ENCODE measurements at places on chromosomes 6 and 20. TPM values are rescaled to one million over a fixed set of nuclear protein-coding genes. Genes with fewer than 3 reads are reported as not detected.

Gene ATP6V1G2
- total RNA-seq = 1.6 TPM

Gene PDE10A
- total RNA-seq = 13.0 TPM

Gene GPLD1
- 6.5 TPM for total RNA-seq

Gene SLC22A2
- total RNA-seq = 0.21 TPM

DNA sequence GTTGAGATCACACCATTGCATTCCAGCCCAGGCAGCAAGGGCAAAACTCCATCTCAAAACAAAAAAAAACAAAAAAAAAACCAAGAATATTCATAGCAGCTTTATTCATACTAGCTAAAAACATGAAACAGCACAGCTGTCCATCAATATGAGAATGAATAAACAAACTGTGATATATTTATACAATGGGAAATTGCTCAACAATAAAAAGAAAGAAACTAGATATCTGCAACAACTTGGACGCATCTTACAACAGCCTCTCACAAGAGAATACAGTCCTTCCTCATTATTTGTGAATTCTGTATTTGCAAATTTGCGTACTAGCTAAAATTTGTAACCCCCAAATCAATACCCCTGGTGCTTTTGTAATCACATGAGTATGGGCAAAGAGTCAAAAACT is 28.2 kb upstream of the SPAG4 start:
- no peaks in the 10 kb centered on the region for H3K36me3 ChIP-seq
- no peaks in the 10 kb centered on the region for H3K4me1 ChIP-seq
- H3K27ac ChIP-seq = no peak overlapping the region
- no peaks in the 10 kb centered on the region for H3K27me3 ChIP-seq

DNA sequence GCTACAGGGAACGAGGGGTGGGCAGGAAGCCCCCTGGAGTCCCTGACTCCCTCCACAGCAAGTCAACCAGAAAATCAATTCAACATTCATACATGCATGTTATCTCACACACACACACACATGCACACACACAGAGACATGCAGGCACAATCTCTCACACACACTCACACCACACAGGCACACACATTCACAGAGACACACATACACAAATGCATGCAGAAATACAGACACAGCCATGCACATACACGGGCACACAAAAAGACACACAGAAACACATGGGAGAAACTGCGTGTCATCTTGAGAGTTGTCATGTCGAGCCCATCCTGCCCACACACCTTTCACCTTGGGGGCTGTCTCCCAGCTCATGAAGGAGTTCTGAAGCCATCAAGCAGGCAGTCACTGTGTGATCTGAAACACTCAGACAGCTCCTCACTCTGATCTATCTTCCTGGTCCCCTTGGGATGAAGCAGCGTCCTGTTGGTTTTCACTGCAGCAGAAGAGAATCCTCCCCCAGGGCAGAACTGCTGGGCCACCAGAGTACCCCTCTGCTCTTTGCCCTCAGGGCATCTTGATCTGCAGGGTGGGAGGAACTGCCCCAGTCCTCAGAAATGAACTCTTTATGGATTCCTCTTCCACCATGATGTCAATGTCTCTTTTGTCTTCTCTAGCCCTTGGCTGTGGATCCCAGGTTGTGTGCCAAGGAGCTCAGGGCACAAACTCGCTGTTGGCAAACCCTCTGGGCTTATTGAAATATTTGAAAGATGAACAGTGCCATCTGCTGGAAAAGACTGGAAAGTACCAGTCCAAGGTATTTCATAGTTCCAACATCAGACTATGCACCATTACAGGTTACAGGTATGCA is 8.8 kb downstream of the RAET1L start:
- no peak overlapping the region for H3K4me3 ChIP-seq
- H3K27ac ChIP-seq = no peak overlapping the region
- H3K4me1 ChIP-seq = no peaks in the 10 kb centered on the region
- no peaks in the 10 kb centered on the region for H3K27me3 ChIP-seq
- no peaks in the 10 kb centered on the region for H3K36me3 ChIP-seq

GRCh38 chr6:38527371-38527770 is 112.4 kb downstream of the BTBD9 start:
- H3K27ac ChIP-seq = no peak overlapping the region
- no peaks in the 10 kb centered on the region for H3K36me3 ChIP-seq
- H3K4me3 ChIP-seq = no peak overlapping the region
- H3K4me1 ChIP-seq = no peaks in the 10 kb centered on the region
- DNase-seq = no peak

- no peaks in the 10 kb centered on the region for H3K27me3 ChIP-seq
- no peak for DNase-seq
- H3K27ac ChIP-seq = no peak overlapping the region
- no peak overlapping the region for H3K4me3 ChIP-seq
- H3K4me1 ChIP-seq = no peaks in the 10 kb centered on the region
Observed at GRCh38 chr20:32878820-32879219, 20.1 kb downstream of the EFCAB8 start.

- no peak overlapping the region for H3K4me3 ChIP-seq
- H3K27me3 ChIP-seq = no peaks in the 10 kb centered on the region
- DNase-seq = no peak
- no peak overlapping the region for H3K27ac ChIP-seq
Observed at GRCh38 chr20:5990946-5991345, 40.5 kb downstream of the MCM8 start.

GRCh38 chr6:15675536-15676220 is 12.8 kb upstream of the DTNBP1 start:
- DNase-seq = no peak
- no peaks in the 10 kb centered on the region for H3K4me1 ChIP-seq
- H3K36me3 ChIP-seq = no peaks in the 10 kb centered on the region
- H3K27ac ChIP-seq = peak overlapping the region; percentile 21
- H3K27me3 ChIP-seq = no peaks in the 10 kb centered on the region

- H3K36me3 ChIP-seq = no peaks in the 10 kb centered on the region
- H3K4me3 ChIP-seq = no peak overlapping the region
- no peaks in the 10 kb centered on the region for H3K4me1 ChIP-seq
- H3K27me3 ChIP-seq = no peaks in the 10 kb centered on the region
- no peak overlapping the region for H3K27ac ChIP-seq
Observed at GRCh38 chr6:46781478-46782378, 11.5 kb upstream of the MEP1A start.

- no peak overlapping the region for H3K4me3 ChIP-seq
- no peak for DNase-seq
- no peaks in the 10 kb centered on the region for H3K27me3 ChIP-seq
- H3K36me3 ChIP-seq = no peaks in the 10 kb centered on the region
Observed at GRCh38 chr6:168712993-168713392, 272.0 kb downstream of the SMOC2 start.
